ENCODE measurements at places on chromosomes 1 and 21.
A peak's percentile ranks its signal among the peaks of the same experiment; 100 is the strongest.

- DNase-seq: no peak
These were observed 67.3 kb upstream of the RAVER2 start for GRCh38 chr1:64677532-64677931.

DNA sequence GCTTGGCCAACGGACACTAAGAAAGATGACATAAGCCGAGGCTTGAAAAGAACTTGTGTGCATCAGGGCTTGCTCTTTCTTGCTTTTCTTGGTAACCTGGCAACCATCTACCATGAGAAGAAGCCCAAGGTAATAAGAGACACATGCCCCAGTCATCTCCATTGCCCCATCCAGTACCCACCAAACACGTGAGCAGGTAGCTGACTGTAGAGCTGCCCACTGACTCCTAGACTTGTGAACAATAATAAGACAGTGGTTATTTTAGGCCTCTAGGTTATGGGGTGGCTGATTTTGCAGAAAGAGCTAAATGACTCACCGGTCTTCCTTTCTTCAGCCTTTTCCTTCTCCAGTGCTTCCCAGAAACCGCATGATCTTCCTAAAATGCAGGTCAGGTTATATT lies 105.0 kb upstream of the JUN start:
- DNase-seq: no peak

DNA sequence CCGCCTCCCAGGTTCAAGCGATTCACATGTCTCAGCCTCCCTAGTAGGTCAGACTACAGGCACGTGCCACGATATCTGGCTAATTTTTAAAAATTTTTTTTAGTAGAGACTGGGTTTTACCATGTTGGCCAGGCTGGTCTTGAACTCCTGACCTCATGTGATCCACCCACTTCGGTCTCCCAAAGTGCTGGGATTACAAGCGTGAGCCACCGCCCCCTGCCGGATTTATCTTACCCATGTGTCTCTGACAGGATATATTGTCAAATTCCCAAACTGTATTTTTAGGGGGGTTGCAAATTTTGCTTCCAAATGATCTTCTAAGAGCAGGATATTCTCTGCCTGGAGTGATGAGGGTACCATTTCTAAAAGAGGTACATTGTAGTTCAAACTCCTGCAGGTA lies 74.3 kb downstream of the KIF26B start:
- DNase-seq: no peak

- DNase-seq: no peak
These were observed 32.2 kb upstream of the SAMD13 start for GRCh38 chr1:84269306-84269705.

DNA sequence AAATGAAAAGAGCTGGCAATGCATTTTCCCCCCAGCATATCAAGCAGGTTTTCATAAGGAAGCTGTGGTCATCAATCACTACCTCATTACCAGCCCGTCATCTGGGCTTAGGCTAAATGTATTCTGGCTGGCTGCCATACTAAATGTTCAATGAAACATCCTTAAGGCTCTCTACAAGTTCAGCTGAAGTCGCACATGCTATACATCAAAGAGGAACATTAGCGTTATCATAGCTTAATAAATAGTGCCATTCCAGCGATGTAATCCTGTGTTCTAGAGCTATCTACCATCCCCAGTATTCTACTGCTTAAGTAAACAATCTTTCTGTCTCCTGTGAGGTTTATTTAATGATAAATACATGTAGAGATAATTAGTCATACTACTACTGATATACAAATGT lies 288.8 kb downstream of the DPYD start:
- peak; percentile 62 for DNase-seq

- DNase-seq: peak; percentile 46
These were observed 224.7 kb upstream of the GJB5 start for GRCh38 chr1:34529935-34530859.

GRCh38 chr1:30596891-30597290 lies 126.5 kb downstream of the MATN1 start:
- DNase-seq: no peak

DNA sequence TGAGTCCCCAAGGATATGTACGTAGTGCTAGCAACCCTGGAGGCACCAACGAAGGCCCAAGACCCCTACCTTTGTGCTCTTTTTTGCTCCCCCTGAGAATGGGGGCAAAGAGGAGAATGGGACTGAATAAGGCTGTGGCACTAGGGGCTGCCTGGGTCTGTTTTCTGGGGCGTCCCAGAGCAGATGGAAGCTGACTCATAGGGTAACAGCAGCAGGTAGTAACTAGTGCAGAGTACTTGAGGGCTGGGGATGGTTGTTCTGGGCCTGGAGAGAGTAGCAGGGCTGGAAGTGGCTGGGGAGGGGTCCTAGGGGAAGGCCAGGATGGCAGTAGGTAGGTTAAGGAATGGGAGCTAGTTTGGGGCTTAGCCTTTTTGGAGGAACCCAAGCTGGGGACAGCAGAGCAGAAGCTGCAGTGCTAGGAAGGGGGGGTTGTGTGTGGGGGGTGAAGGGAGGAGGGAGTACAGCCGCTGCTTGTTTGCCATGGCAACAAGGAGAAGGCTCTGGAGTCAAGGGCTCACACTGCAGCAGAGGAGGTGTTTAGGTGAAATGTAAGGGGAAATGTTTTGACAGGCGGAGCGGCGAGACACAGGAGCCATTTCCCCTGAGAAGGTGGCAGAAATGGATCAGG lies 1.8 kb downstream of the NCDN start:
- no peak for DNase-seq

GRCh38 chr21:39796466-39796865 lies 51.5 kb downstream of the IGSF5 start:
- no peak for DNase-seq

- DNase-seq: no peak
These were observed 41.0 kb upstream of the COL18A1 start for GRCh38 chr21:45363921-45364467.

DNA sequence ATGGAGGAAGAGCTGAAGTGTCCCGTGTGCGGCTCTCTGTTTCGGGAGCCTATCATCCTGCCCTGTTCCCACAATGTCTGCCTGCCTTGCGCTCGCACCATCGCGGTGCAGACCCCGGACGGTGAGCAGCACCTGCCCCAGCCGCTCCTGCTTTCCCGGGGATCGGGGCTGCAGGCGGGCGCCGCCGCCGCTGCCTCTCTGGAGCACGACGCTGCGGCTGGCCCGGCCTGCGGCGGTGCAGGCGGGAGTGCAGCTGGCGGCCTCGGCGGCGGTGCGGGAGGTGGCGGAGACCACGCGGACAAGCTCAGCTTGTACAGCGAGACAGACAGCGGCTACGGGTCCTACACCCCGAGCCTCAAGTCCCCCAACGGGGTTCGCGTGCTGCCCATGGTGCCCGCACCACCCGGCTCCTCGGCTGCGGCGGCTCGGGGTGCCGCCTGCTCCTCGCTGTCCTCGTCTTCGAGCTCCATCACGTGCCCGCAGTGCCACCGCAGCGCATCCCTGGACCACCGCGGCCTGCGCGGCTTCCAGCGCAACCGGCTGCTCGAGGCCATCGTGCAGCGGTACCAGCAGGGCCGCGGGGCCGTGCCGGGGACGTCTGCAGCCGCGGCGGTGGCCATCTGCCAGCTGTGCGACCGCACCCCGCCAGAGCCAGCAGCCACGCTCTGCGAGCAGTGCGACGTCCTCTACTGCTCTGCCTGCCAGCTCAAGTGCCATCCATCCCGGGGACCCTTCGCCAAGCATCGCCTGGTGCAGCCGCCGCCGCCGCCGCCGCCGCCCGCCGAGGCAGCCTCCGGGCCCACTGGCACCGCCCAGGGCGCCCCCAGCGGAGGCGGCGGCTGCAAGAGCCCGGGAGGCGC lies 1.3 kb downstream of the TRIM67 start:
- no peak for DNase-seq

DNA sequence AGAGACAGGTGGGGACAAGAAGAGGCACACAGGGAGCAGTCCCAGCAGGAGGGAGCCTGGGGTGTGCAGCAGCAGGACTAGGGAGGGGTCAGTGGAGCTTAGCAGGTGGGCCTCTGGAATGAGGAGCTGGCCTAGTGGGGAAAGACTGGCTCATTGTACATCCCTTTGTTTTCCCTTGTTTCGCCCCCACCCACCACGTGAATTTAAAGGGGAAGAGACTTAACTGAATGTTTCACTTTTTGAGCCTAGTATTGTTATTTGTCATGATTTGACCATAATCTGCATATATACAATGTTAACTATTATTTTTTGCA lies 181.7 kb downstream of the DHRS3 start:
- DNase-seq: no peak

- DNase-seq: no peak
These were observed 30.6 kb downstream of the FAM78B start for GRCh38 chr1:166136222-166136621.

DNA sequence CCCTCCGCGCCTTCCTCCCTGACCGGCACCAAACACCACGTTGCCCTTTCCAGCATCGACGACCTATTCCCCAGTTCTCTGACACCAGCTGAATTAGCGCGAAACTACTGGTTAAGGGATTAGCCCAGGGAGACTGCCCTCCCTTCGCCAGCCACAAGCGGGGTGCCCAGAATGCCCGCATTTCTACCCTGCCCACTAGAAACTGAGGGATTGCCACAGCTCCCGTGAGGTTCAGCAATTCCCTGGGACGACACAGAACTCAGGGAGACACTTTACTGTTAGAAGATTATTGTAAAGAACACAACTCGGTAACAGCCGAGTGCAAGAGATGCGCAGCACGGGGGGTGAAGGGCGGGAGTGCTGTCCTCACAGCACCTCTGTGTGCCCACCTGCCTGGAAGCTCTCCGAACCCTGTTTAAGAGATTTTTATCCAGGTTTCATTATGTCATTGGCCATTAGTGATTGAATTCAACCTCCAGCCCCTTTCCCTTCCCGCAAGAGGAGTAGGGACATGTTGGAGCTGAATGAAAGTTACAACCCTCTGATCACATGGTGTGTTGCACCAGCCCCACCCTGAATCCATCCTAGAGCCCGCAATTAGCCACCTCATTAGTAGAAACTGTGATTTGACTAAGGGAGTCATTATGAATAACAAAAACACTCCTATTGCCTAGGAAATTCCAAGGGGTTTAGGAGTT lies 15.8 kb upstream of the RIPPLY3 start:
- DNase-seq: no peak

GRCh38 chr1:6427441-6428390 lies 3.1 kb downstream of the ESPN start:
- DNase-seq: no peak

Data from mesothelial cell of epicardium (in vitro differentiated cells).